ENCODE measurements at places on chromosomes 4 and X. TPM values are rescaled to one million over a fixed set of nuclear protein-coding genes. Genes with fewer than 3 reads are reported as not detected.
A peak's percentile ranks its signal among the peaks of the same experiment; 100 is the strongest.

- no peak overlapping the region for H3K27ac ChIP-seq
- peak overlapping the region; percentile 70 for H3K4me3 ChIP-seq
- peaks cover 5% of the 10 kb centered on the region for H3K27me3 ChIP-seq
- H3K4me1 ChIP-seq: peaks cover 13% of the 10 kb centered on the region
Measured at GRCh38 chr4:5050520-5051277, 581 bp upstream of the STK32B start.

DNA sequence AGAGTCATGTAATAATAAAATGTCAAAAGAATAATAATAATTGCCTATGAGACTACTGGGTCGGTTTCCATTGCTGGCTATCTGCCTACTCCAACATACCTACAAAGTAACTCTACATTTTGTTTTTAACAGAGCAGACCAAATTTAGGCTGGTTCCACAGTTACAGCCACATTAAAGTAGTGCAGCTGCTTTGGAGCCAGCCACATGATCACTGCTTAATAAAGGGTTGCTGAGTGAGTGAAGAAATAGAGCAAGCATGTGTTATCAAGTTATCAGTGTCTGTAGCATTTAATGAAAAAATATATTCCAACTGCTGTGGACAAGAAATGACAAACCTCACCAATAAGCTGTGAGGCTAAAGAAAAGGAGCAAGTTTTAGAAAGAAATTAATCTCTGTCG is 782.3 kb downstream of the PCDH18 start:
- H3K27me3 ChIP-seq: no peaks in the 10 kb centered on the region
- no peak overlapping the region for H3K4me3 ChIP-seq
- no peak overlapping the region for H3K27ac ChIP-seq

Gene ETDA
- not detected for total RNA-seq

- H3K27ac ChIP-seq: no peak overlapping the region
- DNase-seq: no peak
- no peaks in the 10 kb centered on the region for H3K27me3 ChIP-seq
- no peaks in the 10 kb centered on the region for H3K4me1 ChIP-seq
Measured at GRCh38 chrX:13346646-13347045, 26.8 kb upstream of the ATXN3L start.
